GM19239 (cell line): ENCODE measurements at places on chromosomes 2 and 18.

DNA sequence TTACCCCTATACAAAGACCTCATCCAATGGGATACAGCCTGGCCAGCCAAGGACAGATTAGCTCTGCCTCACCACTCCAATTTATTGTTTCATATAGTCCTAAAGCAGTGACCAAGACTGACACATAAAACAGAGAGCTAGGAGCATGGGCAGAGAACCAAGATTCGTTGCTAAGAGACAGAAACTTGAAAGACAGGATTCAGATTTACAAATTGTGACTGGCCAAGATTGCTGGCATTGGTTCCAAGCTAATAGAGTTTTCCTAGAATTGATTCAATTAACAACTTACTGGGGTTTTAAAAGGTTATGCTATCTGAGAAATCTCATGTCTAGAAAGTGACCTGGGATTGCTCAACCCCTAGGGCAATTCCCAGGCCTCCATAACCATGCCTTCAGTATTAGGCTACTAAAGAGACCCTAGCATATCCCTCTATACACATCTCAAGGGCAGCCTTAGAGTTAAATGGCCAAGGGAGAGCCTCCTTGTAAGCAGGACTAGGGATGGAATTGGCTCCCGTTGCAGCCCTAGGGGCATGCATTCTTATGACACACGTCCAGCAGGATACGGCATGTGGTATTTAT is 75.6 kb downstream of the ICOS start:
- no peak for DNase-seq

DNA sequence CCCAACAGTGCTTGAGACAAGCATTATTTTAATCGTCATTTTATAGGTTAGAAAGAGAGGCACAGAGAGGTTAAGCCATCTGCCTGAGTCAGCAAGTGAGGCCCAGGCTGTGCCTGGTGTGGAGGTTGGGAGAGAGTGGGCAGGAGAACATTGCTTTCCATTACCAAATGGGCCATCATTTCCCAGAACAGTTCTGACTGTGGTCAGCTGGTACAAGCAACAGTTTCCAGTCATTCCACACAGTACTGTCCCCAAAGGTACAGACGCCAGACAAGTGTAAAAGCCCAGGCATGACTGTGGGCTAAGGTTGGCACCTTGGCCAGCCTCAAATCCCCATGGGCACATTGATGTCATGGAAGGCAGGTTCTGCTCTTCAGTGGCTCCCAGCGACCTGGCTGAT is 98.2 kb upstream of the LCLAT1 start:
- no peak for DNase-seq

GRCh38 chr18:79964330-79965118 is at the start of gene HSBP1L1:
Gene HSBP1L1, plus strand, starts transcription at chr18:79964643. Its CDS starts 93 bp downstream, at chr18:79964736.
- no peak for DNase-seq

DNA sequence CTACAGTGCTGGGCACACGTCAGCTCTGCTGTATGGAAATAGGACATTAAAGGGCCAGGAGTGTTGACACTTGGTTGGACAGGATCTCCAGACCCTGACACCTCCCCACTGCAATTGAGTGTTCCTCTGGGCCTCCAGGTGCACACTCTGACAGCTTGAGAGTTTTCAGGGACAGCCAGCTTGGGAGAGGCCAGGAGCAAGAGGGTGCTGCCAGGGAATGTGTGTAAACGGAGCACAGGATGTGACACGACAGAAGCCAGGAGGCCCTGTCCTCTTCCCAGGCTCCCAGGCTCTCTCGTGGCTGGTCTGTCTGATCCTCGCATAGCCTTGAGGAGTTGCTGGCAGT is 318.1 kb upstream of the HS6ST1 start:
- DNase-seq, result no peak

- DNase-seq, result no peak
These were observed 130.2 kb downstream of the DNAH6 start for GRCh38 chr2:84646514-84646913.

- no peak for DNase-seq
These were observed 75.6 kb upstream of the TTN start for GRCh38 chr2:178882666-178883440.
